ENCODE measurements at places on chromosomes 11 and 22. TPM values are rescaled to one million over a fixed set of nuclear protein-coding genes. Genes with fewer than 3 reads are reported as not detected.

GRCh38 chr11:70471254-70471653 lies 72.9 kb downstream of the CTTN start:
- DNase-seq, result peak; percentile 18

DNA sequence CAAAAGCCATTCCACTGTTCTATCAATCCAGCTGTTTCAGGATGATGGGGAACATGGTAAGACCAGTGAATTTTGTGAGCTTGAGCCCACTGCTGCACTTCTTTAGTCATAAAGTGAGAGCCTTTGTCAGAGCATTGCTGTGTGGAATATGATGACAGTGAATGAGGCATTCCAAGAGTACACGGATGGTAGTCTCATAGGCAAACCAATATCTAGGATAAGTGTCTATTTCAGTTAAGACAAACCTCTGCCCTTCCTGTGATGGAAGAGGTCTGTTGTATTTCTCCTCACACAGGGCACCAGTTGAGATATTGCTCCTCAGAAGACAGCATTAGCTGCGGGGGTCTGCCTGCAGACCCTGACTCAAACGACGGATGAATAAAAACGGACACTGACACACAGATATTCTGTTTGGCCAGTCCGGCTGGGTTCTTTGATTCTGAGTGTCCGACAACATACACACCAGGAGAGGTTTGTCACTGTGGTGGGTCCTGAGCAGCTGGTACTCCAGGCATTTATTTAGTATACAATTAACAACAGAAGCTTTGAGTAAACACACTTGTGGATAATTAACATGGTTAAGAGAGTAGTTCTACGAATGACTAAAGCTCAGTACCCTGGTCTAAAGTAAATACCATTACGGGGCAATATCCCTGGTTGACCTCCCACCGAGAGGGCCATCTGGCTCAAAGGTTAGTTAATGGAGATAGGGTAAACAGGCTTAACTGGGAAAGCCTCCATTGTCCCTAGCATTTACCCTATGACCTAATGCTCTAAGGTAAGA lies 121.7 kb downstream of the ZNF280B start:
- no peak for DNase-seq

DNA sequence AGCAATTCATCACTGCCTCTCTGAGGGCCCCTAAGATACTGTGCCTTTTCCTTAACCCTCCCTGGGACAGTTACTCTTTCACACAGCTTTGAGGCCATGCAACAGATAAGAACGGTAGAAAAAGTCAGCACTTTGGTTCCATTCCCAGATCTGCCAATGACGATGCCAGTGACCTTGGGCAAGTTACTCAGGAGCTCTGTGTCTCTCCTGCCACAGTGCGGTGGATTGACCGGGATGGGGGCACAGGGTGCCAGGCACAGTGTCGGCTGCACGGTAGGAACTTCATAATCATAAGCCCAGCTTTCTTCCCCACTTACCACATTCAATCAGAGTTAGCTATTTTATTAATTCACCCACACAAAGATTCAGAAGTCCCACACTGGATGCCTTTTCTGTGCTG lies 1041.8 kb downstream of the TBC1D22A start:
- DNase-seq, result no peak

DNA sequence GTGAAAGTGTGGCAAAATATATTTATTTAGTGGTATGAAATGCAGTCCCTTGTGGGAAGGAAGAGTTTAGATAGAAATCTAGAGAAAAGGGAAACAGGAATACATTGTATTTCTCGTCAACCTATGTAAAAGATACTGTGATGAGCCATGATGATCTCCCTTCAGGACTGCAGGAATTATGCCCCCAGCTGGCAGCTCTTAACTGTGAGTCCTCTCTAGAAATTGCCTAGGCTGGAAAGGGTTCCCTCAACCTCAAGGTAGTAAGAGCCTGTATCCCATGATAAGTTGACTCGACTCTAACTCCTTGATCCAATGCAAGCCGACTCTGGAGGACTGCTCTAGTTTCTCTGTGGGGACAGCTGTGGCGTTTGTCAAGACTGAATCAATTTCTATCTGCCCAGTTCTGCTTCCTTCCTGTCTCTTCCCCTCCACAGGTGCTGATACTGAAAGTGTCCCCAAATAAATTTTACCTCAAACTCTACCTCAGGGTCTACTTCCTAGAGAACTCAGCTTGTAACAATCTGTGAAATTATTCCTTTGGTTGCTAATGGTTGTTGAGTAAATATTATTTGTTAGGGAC lies 897.3 kb downstream of the METTL15 start:
- no peak for DNase-seq

DNA sequence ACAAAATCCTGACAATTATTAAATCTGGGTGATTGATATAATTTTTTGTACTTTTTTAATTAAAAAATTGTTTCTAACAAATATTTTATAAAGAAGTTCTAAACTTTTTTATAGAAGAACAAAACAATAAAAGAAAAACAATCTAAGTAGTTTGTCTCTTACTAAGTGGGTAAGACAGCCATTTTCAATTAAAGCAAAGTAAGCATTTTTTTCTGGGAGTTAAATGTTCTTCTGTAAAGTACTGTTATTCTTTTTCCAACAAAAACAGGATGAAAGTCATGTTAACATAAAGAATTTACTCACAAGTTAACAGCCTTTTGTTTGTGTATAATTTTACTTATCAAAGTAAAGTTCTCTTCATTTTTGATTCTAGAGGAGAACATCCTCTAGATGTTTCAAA lies 1029.9 kb downstream of the JRKL start:
- DNase-seq, result no peak

GRCh38 chr22:43128928-43129424 lies 14.2 kb downstream of the MCAT start:
- no peak for DNase-seq

DNA sequence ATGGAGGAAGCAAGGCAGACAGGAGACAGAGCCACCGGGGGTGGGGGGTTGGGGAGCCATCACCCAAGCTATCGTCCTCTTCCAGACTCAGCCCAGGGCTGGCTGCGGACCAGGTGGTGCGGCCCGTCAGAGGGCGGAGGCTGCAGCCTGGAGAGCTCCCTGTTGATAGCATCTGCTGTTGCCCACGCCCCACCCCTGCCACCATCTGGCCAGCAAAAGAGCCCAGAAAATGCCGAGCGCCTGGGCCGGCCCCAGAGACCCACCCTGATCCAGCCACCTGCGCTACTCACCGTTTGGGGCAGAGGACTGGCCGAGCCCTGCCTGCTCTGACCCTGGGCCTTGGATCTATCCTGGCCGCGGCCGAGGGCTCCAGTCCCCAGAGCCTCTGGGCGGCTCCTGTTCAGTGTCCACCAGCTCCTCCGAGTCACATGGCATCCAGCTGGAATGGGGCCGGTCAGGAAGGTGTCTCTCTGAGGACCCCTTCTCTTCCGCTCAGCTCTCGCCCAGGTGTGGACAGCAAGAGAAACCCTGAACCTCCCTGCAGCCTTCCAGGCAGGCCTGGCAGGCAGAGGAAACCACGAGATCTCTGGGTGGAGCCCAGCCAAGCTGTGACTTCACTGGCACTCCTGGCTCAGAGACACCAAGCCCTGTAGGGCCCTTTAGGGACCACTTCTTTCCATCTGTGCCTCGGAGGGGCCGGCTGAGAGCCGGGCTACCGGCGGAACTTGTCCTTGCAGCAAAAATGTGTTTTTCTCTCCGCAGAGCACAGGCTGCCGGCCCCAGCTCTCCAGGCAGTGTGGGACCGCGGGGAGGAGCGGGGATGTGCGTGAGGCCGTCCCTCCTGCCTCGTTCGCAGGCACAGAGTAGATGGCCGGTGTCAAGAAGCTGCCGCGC lies at the start of gene MRGPRE:
Gene MRGPRE, minus strand, starts transcription at position 567 of the 894 bp plus-strand sequence. CDS start 3,618 bp downstream, outside the sequence.
- DNase-seq, result peak; percentile 18

- DNase-seq, result no peak
Measured at GRCh38 chr11:27663326-27663725, 36.9 kb downstream of the BDNF start.

- no peak for DNase-seq
Measured at GRCh38 chr22:42860968-42861367, 3.9 kb upstream of the ARFGAP3 start.

DNA sequence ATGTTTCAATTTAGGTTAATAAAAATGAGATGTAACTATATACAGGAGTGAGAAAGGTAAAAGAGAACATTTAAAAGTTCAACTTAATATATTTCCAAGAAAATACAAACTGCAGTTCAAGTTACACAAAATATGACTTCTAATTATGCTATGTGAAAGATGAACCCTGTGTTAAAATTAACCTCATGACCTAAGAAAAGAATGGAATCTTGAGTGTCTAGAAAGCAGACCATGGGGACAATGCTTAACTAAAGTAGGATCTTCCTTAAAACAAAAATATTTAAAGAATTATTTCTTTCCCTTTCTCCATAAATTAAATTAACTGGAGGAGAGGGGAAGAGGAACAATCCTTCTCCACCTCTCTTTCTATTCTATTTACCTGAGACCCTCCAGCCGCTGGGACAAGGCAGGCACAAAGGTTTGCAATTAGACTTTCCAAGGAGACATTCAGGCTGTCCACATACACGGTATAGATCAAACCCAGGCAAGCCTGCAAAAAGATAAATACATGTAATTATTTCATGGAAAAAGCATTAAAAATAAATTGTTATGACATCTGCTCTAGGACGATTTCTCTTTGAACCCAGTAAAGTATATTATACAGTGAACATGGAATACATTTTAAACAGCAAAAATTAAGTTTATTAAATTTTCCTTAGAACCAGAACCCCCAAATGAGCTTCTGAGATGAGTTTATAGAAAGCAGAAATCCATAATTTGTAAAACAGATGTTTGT lies 264.5 kb downstream of the SBF2 start:
- DNase-seq, result no peak

DNA sequence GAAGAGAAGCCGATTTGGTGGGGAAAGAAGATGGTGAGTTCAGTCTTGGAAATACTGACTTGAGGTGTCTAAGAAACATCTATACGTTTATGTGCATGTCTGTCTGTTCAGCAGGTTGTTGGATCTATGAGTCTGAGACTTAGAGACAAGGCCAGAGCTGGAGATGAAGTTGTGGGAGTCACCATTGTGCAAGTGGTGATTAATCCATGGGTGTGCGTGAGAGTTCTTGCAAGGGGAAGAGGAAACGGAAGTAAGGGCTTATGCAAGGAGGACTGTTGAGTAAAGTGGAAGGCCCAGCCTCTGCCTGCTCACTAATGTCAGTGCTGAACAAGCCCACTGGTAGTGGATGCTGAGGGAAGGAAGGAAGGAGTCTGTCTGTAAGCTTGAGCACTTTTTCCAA lies 9.7 kb downstream of the TMEM45B start:
- peak; percentile 87 for DNase-seq

DNA sequence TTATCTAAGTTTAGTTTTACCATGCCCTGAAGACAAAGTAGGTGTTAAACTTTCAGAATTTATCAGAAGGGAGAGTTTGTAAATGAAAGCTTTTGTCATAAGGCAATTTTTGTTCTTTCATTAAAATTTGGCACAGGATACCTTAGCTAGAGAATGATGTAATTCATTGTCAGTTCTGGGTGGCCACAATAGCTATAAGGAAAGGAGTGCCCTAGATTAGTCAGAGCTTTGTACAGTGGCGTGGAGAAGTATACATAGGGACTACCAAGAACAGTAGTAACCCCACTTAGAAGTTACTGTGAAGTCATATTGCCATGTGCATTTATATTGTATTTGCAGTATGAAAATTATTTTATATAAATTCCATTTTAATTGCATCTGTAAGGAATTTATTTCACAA lies 126.3 kb upstream of the CARD18 start:
- DNase-seq, result peak; percentile 49

The PDGFD gene
- total RNA-seq, result 37.4 TPM

The PAMR1 gene
- total RNA-seq, result 278 TPM

The MTFP1 gene
- total RNA-seq, result 5.9 TPM

The EXPH5 gene
- 1.1 TPM for total RNA-seq

The C11orf87 gene
- total RNA-seq, result not detected

The PRG3 gene
- not detected for total RNA-seq
